ENCODE measurements at places on chromosomes 11 and 22.

GRCh38 chr11:111018566-111018965 lies 227.0 kb upstream of the POU2AF2 start:
- DNase-seq, result no peak

GRCh38 chr22:27133681-27134314 lies 476.4 kb downstream of the MIAT start:
- DNase-seq, result no peak

DNA sequence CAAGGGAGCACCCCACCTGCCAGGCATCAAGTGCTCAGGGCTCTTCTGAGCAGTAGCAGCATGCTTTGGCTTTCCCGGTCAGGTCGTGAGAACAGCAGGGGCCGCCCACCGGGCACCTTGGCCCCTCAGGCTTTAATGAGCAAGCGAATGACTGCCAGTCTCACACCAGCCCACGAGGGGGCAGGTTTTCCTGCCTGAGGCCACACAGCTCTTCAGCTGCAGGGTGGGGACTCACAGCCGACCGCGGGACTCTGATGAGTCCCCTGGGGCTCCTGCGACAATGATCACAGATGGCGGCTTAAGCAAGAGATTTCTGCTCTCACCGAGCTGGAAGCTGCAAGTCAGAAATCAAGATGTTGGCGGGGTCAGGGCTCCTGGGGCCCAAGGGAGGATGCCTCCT lies 14.3 kb upstream of the FGF19 start:
- DNase-seq, result no peak

GRCh38 chr22:21447694-21448402 lies 19.3 kb upstream of the TMEM191C start:
- DNase-seq, result no peak

Measured in CD4-positive, alpha-beta T cell treated with Interferon gamma for 1 hour (primary cell).